Activated CD8-positive, alpha-beta memory T cell treated with anti-CD3 and anti-CD28 coated beads for 1 hour (primary cell): ENCODE measurements at places on chromosomes 12 and 14.

DNA sequence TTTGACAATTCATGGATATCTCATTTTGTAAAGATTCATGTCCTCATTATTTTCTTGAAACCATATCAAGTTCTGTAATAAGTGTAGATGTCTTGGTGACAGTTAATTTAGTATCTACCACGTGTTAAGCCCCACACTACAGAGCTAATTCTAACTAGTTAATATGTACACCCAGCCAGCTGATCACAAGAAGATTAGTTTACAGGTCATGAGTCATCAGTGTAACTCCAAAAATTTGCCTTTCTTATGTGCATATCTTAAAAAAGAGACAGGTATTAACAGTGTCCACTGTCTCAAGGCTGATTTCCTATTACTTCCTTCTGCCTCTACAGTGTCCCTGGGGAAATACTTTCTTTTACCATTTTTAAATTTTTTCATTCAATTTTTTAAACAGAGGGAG lies 13.3 kb upstream of the YBX3 start:
- DNase-seq, result no peak

DNA sequence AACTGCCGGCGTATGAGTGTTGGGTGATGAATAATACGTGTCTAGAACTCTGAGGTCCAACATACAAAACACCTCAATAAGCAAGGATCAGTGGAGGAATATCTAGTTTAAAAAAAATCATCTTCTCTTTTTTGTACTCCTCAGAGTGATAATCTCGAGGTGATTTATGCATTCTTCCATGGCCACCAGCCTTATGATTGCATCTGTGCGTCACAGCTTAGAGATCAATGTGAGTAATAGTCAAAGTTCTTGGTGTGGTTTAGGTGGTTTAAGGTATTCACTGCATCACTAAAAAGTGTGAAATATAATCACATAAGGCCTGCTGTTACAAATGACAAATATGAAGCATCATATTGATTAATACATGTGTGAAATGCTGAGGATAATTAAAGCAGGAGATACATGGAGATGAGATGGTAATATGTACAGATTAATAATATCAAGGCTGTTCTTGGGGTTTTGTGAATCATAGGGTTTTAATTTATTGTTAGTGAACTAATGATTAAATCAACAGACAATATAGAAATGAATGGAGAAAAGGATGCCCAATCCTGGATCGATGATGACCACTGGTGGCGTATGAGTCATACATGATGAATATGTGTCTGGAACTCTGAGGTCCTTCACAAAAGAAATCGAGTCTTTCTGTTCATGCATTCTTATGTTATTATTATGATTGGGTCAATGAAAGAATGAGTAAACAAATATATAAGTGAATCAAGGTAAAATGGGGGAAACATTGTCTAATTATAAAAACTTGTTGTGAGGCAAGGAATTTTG lies 68.8 kb upstream of the RTL1 start:
- DNase-seq, result no peak

DNA sequence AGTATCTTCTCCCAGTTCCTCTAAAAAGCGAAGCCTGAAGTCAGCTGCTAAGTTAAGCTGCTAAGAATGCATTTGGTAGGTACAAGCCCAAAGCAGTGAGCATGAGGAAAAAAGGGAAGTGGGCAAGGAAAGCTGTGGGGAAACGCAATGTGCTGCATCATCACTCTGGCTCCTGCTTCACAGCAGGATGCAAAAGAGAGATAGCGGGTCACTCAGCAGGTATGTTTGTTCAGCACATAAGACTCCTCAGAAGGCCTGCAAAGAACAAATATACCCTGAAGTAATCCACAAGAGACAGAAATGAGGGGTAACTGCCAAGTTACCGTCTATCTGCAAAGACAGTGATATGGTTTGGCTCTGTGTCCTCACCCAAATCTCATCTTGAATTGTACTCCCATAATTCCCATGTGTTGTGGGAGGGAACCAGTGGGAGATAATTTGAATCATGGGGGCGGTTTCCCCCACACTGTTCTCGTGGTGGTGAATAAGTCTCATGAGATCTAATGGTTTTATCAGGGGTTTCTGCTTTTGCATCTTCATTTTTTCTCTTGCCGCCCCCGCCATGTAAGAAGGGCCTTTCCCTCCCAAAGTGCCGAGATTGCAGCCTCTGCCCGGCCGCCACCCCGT lies 127.4 kb upstream of the EGLN3 start:
- no peak for DNase-seq

DNA sequence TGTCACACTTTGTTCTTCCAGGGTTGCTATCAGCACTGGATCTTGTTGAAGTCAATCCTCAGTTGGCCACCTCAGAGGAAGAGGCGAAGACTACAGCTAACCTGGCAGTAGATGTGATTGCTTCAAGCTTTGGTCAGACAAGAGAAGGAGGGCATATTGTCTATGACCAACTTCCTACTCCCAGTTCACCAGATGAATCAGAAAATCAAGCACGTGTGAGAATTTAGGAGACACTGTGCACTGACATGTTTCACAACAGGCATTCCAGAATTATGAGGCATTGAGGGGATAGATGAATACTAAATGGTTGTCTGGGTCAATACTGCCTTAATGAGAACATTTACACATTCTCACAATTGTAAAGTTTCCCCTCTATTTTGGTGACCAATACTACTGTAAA lies 23.7 kb downstream of the VTI1B start:
- DNase-seq, result no peak

- no peak for DNase-seq
Measured at GRCh38 chr12:126457776-126458175, 1392.5 kb downstream of the AACS start.

- no peak for DNase-seq
Measured at GRCh38 chr14:37253905-37254304, 56.2 kb downstream of the MIPOL1 start.

GRCh38 chr12:107064243-107064642 lies 29.1 kb downstream of the CRY1 start:
- no peak for DNase-seq

- DNase-seq, result no peak
Measured at GRCh38 chr14:32171469-32171868, 30.4 kb upstream of the RNU6-7 start.

GRCh38 chr14:24162093-24162492 lies 1.0 kb downstream of the IRF9 start:
- no peak for DNase-seq

DNA sequence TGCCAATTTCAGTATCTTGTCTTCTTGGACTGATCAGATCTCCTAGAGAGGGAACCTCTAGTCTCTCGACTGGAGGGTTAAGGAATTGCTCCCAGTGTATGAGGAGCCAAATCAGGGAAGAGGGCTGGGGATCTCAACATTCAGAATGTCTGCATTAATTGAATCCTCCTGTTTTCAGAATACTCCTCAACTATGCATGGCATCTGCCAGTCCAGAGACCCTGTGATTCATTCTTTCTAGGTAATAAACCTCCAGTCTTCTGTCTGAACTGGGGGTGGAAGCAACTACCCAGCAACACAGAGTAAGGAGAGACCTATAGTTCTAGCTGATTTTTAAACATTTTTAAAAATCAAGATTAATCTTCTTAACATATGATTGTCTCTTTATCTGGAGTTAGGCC lies 92.7 kb downstream of the AKAP6 start:
- DNase-seq, result no peak

GRCh38 chr12:95473231-95473883 lies 595 bp upstream of the METAP2 start:
- no peak for DNase-seq

DNA sequence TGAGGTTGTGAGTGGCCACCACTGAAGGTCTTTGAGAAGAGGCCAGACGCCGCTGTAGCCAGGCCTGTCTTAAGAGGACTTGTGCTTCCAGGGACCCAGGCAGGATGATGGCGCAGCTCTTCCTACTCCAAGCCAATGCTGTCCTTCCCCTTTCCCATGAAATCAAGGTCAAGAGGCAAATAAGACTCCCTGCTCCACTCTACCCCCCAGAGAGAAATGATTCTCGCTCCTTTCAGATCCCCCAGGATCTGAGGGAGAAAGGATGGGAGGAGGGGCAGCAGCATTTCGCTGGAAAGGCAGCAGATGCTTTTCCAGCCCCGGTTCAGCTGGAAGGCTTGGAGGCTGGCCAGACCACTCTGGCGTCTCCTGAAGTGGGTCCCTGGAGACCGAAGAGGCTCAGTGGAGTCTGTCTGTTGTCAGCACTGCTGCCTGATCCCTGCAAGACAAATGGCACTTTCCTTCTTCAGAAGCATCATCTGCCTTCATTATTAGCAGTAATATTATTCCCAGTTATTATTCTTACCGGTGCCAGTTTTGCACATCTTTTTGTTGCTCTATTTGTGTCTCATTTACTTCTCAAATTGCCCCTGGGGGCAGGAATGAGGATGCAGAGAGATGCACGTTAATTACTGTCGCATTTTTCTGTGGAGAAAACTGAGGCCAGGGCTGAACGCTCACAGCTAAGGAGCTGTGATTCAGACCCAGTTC lies 51.4 kb downstream of the C14orf132 start:
- DNase-seq, result no peak

DNA sequence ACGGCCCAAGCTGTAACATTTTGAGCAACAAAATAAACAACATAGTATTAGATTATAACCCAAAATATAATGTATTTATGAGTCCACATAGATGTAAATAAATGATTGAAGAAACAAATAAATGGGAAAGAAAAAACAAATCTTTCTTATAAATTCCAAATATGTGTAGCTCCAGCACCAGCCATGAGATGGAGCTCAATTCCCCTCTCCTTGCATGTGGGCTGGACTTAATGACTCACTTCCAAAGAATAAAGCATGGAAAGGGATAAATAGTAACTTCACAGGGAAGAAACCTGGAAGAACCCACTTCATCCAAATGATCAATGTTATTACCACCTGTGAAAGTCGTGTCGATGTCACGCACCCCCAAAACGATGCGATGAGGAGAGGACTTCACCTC lies 158.8 kb downstream of the RPAP3 start:
- DNase-seq, result no peak

DNA sequence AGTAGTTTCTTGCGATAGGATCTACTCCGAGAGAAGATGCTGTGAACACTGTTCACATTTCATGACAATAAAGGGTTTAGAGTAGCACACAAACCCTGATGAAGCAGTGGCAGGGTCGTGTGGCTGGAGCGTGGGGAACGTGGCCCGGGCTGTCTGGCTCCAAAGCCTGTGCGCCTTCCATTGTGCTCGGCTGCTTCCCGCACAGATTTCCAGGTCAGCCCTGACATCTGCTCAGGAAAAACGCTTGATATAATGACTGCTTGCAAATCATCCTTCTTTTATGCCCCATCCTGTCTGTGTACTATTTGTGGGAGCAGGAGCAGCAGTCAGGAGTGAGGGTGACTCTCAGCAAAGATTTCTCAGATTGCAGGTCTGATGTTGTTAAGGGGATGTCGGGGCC lies 78.6 kb downstream of the EML1 start:
- no peak for DNase-seq

DNA sequence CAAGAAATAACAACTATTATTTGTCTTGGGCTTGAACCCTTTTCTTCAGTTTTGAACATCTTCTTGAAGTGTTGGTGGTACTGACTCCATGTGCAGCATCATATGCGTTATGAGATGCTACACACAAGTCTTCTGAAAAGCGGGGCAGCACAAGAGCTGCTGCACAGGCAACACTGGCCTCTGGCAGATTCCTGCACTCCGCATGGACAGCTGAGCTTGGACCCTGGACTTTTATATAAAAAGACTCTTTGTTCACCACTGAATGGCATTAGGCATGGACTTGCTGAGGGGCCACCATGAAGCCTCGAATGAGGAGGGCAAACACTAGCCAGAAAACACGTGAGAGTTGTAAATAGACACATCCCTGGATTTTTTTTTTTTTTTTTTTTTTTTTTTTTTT lies 210.8 kb upstream of the NPAS3 start:
- no peak for DNase-seq

DNA sequence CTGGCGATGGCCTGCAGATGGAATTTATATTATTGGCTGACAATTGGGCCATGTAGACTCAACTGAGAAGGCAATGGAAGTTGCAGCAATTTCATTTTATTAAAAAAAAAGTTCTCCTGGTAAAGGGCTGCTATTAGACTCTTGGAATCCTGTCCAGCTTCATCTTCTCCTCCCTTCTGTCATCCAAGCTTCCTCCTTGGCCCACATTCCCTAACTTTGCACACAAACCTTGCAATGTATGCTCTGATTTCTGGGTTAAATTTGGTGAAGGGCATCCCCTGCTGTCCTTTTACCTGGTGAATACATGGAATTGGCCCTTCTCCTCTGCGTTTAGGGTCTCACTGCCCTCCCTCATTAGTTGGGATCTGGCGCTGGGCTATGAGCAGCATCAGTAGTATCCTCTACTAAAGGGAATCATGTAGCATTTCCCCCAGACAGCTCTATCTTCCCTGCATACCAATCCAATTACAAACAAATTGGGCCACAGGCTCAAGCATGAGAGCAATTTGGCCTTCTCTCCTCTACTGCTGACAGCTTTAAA lies 336.9 kb downstream of the BMP4 start:
- DNase-seq, result no peak

DNA sequence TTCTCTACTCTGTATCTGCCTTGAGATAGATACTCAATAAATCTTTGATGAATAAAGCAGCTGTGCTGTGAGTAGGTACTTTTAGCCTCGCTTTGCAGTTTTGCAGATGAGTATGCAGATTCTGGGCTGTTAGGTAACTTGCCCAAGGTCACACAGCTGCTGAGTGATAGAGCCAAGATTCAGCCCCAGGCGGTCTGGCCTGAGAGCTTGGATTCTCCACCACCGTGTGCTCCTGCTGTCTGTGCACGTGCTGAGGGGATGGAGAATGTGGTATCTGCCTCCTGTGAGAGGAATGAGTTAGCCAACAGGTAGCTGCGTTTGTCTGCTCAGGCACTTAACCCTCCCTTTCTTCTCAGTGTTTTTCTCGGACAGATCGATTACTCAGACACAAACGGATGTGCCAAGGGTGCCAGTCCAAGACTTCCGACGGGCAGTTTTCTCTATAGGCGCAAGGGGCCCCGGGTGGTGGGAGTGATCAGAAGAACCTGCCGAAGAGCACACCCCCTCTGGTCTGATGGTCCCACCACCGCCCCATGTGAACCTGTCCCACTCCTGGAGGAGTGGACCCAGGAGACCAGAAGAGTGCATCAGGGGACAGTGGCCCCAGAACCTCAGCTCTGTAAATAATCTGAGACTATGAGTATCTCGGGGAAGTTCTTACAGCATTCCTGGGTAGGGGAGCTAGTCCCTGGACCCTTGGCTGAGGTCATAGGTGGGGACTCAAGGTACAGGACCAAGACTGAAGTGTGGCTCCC lies 6.6 kb upstream of the CSAD start:
- DNase-seq, result no peak

GRCh38 chr14:50055461-50056228 lies 60.7 kb downstream of the VCPKMT start:
- DNase-seq, result no peak
